ENCODE measurements at places on chromosomes 6 and 20. TPM values are rescaled to one million over a fixed set of nuclear protein-coding genes. Genes with fewer than 3 reads are reported as not detected.
A peak's percentile ranks its signal among the peaks of the same experiment; 100 is the strongest.

The FUT9 gene
- not detected for total RNA-seq

The KCNK5 gene
- 0.86 TPM for total RNA-seq

The MAP7 gene
- 0.72 TPM for total RNA-seq

The MANEA gene
- total RNA-seq = 7.4 TPM

The FOXC1 gene
- total RNA-seq = not detected

The TRIM31 gene
- total RNA-seq = not detected

The TTBK1 gene
- 0.22 TPM for total RNA-seq

The ZC3H12D gene
- total RNA-seq = 251 TPM

The HNF4A gene
- not detected for total RNA-seq

The BMP7 gene
- total RNA-seq = not detected

The FAM50B gene
- 6.0 TPM for total RNA-seq

The FOXA2 gene
- not detected for total RNA-seq

The KCNQ2 gene
- 0.89 TPM for total RNA-seq

The PLEKHG1 gene
- 29.9 TPM for total RNA-seq

The PNLDC1 gene
- total RNA-seq = not detected

The TBP gene
- 16.5 TPM for total RNA-seq

The SLC35D3 gene
- 0.15 TPM for total RNA-seq

- DNase-seq = no peak
These were observed 8.9 kb downstream of the GFOD1 start for GRCh38 chr6:13478525-13478966.

DNA sequence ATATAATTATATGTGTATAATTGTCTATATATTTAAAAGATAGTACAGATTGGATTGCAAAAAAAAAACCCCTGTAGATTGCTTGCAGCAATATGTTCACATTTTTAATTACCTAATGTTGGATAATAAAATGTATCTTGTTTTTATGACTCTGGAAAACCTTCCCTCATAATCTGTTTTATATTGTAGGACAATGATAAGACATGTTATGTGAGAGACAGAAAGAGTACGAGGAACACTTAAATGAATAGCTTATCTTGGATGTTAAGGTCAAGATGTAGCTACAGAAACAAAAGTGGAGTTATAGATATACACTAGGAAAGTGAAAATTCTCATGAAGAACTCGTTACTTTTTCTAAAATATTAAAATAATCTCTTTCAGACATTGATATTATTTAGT is 691.6 kb upstream of the IMPG1 start:
- no peak for DNase-seq

GRCh38 chr6:117986396-117986795 is 79.3 kb downstream of the SLC35F1 start:
- DNase-seq = no peak

- no peak for DNase-seq
These were observed 155.5 kb downstream of the SIM1 start for GRCh38 chr6:100309174-100309573.

- DNase-seq = no peak
These were observed 472.5 kb upstream of the BTBD3 start for GRCh38 chr20:11445161-11445560.

DNA sequence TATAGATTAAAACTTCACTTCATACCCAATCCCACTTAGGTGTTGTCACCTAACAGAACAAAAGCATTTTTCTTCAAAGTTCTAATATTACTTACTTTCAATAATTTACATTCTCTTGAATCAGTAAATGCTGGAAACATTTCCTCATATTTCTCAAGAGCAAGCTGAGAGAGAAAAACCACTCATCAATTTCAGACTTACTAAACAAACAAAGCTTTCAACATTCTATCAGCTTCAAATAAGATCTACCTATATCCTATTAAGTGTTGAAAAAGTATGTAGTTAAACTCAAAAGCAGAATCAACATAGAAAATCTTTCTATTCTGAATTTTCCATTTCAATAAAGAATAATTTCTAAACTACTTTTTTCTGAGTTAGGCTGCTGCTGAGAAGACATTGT is 17.8 kb downstream of the GZF1 start:
- no peak for DNase-seq

DNA sequence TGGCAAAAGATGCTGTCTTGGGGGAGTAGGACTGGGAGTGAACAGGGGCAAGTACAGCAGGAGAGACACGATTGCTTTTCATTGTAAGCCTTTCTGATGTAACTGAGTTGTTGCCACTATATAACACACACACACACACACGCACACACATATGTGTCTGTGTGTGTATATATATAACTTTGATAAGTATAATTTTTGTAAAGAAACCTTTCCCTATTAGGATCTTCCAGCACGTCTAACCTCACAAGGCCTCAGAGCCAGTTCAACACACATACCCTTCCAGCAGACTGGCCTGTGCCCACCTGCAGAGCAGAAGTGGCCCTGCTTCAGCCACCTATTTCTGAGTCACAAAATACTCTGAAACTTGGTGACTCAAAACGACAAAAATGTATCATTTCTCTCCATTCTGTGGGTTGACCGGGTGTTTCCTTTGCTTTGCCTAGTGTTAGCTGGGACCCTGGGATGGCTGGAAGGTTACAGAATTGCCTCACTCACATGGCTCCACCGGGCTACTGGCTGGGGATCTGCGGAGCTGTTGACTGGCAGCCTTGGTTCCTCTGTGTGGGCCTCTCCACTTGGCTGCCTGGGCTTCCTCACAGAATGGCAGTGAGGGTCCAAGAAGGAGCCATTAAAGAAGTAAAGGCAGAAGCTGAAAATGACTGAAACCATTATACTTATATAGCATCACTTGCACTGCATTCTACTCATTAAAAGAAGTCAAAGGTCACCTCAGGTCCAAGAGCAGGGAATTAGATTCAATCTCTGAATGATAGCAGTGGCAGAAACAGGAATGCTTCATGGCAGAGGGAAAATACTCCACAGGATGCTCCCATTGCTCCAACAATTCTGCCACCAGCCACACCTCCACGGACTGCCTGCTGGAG is 126.4 kb downstream of the BANF2 start:
- DNase-seq = no peak

DNA sequence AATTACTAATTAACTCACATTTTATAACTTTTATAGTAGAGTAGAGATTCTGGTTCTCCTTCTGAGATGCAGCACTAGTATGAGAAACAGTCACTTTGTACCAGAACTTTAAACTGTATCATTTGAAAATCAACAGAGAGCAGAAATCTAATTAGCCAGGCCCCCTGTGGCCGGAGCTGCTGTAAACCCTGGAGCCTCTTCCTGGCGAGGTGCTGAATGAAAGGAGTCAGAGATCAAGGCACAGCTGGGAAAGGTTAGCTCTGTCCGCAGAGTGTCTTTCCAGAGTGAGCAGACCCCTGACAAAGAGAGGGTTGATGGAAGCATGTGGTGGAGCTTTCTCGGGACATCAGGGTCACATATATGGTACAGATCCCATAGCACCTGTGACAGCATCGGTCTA is 703.8 kb downstream of the RFPL4B start:
- DNase-seq = no peak

DNA sequence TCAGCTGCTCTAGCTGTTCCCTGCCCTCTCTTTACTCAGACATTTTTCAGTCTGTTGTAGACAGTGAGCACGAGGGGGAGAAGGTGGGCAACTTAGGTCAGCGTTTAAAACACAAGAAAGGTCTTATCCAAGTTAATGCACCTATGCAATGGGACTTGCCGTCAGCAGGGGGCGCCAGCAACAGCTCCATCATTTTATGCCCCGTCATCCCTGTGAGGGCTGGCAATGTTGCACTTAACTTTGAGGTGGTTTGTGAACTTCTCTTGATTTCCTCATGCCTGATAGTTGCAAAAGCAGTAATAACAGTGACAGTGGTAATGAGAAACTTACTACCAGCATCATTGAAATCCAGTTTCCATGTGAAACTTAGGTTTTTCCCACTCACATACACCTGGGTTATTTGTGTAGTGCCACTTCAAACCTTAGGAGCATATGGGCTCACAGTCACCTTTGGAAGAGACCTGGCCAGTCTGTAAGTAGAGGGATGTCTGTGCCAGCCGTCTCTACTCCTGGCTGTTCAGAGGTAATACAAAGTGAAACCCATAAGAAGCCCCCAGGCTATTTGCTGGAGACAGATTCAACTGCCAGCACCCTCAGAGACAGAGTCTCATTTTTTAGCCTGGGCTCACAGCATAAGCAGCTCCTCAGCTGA is 44.9 kb upstream of the ID1 start:
- peak; percentile 85 for DNase-seq

GRCh38 chr20:30949761-30950160 is 307.7 kb upstream of the DEFB115 start:
- DNase-seq = no peak

GRCh38 chr6:31087494-31088089 is 24.8 kb downstream of the C6orf15 start:
- DNase-seq = peak; percentile 84

- DNase-seq = no peak
These were observed 226.2 kb downstream of the ERMARD start for GRCh38 chr6:169977434-169978265.

- no peak for DNase-seq
These were observed 77.7 kb downstream of the LINC00237 start for GRCh38 chr20:21028436-21028835.

DNA sequence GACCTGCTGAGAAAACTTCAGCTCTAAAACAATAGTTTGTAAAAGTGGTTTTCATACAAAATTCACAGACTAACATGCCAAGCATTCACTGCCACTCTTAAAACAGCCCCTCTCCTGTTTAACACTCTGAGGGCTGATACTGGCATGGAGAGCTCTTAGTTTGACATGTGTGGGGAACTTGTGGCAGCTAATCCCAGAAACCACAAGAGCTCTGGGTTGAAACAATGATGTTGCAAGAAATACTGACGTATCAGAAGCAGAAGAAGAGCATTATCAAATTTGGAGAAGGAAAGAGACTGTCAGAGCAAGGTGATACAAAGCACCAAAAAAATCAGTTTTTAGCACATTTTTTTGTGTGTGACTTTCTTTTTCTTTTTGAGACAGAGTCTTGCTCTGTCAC is 5.1 kb downstream of the BEND3 start:
- no peak for DNase-seq

DNA sequence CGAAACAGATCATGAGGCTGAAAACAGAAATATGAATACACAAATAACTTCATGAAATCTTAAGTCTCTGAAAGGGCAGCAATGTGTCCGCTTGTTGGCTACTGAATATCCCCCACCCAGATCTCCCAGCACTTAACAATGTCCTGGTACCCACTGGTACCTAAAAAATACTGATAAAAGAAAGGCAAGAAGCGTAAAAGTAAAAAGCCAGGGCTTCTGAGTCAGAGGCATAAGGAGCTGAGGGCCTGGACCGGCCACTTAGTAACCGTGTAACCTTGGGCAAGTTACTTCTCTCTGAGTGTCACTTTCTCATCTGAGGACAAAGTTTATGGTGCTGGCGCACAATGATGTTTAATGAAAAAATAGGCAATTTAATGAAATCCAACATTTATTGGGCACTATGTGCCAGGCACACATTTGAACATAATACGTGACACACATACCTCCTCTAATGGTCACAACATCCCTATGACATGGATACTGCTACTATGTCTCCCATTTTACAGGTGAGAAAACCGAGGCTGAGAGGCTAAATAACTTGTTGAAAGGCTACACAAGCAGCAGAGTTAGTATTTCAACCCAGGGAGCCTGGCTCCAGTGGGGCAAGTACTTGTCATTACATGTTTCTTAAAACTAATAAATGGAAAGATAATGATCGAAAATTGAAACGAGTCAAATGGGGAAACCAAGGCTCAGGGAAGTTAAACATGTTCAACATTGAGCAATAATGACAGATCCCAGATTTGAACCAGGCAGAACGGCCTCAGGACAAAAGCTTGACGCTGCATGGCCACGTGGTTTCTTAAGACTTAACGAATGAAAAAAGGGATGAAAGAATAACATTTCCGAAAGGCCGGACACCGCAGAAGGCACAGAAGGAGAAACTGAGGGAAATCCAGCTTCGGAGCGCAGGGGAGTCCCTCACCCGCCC is 828 bp downstream of the TP53RK start:
- DNase-seq = no peak

DNA sequence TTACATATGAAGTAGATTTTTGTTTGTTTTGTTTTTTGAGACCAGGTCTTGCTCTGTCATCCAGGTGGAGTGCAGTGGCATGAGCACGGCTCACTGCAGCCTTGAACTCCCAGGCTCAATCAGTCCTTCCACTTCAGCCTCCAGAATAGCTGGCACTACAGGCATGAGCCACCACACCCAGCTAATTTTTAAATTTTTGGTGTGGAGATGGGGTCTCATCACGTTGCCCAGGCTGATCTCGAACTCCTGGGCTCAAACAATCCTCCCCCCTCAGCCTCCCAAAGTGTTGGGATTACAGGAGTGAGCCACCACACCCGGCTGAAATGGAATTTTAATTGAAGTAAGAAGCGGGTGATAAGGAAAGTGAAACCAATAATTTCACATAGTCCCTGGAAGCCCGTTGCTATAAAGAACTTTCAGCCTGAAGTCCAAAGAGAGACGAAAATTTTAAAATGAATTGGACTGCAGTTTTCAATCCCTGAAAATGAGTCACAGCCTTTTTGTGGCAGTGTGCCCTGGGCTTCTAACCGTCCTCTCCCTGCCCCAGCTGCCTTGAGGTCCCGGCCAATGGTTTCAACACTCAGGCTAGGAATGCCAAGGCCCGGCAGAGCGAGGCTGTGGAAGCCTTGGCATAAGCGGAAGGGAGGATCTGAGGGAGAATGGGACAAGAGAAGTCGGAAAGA is 757 bp downstream of the RAET1E start:
- DNase-seq = no peak

- DNase-seq = no peak
These were observed 444.4 kb upstream of the MARCKS start for GRCh38 chr6:113412589-113413357.
